ENCODE measurements at places on chromosomes 3 and 15.
A peak's percentile ranks its signal among the peaks of the same experiment; 100 is the strongest.

DNA sequence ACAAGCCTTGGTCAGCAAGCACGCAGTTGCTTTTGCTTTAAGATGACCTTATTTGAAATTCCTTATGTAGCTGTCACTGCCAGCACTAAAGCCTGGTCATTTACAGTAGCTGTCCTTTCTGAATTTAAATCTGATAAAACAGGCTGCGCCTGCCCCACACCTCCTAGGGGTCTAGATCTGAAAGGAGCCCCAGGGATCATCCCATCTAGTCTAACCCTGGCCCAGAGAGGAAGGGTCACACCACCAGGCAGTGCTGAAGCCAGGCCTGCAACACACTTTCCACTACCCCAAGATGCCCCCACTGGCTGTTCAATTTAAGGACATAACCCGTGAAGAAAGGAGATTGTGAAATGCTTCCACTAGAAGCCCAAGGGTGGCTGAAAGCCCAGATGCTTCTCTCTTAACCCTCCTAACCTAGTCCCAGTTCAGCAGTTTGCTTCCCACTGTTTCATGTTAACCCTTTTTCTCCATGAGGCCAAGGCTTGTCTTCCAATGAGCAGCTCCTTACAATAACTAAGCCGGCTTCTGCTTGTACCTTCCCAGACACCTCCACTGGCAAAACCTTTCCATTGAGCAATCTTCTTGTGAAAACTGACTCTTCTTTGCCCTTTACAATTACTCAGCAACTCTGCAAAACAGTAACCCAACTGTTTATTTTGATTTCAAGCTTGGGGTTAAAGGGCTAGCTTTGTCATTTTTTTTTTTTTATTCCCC is 198.9 kb upstream of the LPP start:
- no peak for ATAC-seq

GRCh38 chr3:86109434-86109833 is 881.5 kb downstream of the VGLL3 start:
- ATAC-seq = no peak

GRCh38 chr15:78103406-78104118 is 11.2 kb downstream of the SH2D7 start:
- ATAC-seq = peak; percentile 53

- no peak for ATAC-seq
Observed at GRCh38 chr3:1207904-1208303, 115.1 kb downstream of the CNTN6 start.

- no peak for ATAC-seq
Observed at GRCh38 chr3:194296454-194297263, 54.5 kb downstream of the CPN2 start.

GRCh38 chr3:140308535-140308934 is 369.3 kb upstream of the TRIM42 start:
- ATAC-seq = no peak

DNA sequence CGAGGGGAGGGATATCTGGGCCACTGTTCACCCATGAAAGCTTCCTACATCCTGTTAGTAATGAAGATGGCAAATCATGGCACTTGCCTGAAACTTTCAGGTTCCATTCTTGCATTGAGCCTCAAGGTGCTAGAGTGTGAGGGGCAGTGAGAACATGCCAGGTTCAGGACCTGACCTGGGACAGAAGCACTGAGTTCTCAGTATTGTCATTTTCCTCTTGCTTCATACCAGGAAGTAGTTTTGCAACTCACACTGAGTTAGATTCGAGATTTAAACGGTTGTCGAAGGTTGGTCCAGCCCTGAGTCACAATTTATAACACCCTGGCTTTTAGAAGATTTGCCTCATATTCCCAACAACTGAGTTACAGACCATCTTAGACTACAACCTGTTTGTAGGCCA is 11.8 kb upstream of the MEIS2 start:
- no peak for ATAC-seq

DNA sequence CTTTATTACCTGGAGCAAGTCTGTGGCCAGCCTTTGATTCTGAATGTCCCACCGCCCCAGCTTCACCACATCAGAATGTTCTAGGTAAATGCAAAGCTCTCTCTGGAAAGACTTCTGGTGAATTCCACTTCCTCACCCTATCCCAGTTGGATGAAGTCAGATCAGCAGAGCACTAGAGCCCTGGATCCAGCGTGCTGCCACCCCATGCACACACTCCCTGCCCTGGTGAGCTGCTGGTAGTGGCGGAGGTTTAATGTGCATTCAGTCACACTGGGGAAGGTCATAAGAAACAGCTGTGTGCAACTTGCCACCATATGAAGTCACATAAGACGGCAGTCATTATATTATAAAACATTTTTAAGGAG is 16.3 kb upstream of the SLC41A3 start:
- no peak for ATAC-seq

GRCh38 chr15:76178296-76179000 is 118.7 kb downstream of the TMEM266 start:
- no peak for ATAC-seq

GRCh38 chr3:177464392-177465256 is 267.3 kb upstream of the TBL1XR1 start:
- no peak for ATAC-seq
